Stimulated activated CD8-positive, alpha-beta memory T cell treated with anti-CD3 and anti-CD28 coated beads, Interleukin-7, amount 100 ng/mL, for 4 hours (primary cell): ENCODE measurements at places on chromosomes 6 and 20.

DNA sequence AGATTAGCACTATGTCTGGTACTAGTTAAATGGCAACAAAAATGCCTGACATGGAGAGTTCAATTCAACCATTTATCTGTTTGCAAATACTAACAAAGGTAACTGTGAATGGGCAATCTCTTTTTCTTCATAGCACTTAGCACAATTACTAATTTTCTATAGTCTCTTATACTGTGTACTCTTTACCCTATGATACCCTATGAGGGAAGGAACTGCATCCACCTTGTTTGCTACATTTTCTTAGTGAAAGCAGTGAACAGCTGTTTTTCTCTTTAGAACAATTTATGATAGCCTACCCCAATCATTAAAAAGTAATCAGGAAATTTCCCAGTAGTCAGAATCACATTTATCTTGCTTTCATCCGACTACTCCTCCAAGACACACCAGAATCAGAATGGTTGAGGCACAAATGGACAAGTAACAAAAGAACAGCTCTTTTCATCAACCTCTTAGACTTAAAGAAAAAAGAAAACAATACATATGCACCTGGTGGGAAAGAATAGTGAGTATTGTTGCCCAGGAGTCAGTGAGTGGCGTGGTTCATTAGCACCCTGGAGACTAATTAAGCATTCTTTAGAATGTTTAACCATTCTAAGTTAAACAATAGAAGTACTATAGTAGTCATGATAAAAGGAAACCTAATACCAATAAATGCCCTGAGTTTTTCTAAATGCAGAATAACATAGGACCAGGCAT is 16.7 kb downstream of the ZNF292 start:
- DNase-seq: no peak

GRCh38 chr6:41579088-41579610 is 33.0 kb downstream of the FOXP4 start:
- DNase-seq: no peak

- no peak for DNase-seq
Observed at GRCh38 chr6:6588064-6588923, at the start of gene LY86. TSS of gene LY86 (plus strand) at chr6:6588720. CDS start at chr6:6588735, 15 bp downstream.

- no peak for DNase-seq
Observed at GRCh38 chr6:72968704-72969103, 256.6 kb downstream of the KHDC1L start.

DNA sequence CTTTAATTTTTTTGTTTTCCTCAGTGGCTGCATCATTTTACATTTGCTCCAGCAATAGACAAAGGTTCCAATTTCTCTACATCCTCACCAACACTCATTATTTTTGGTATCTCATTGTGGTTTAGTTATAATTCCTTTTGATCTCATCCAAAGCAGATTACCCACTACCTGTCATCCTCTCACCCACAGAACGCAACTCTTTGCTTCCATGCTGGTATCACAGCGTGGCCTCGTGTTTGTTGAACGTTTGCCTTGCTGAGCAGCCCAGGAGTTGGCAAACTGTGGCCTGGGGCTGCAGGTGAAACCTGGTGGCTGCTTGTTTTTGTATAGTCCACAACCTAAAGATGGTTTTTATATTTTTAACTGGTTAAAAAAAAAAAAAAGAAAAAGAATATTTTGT is 181.9 kb downstream of the BCAS1 start:
- no peak for DNase-seq

DNA sequence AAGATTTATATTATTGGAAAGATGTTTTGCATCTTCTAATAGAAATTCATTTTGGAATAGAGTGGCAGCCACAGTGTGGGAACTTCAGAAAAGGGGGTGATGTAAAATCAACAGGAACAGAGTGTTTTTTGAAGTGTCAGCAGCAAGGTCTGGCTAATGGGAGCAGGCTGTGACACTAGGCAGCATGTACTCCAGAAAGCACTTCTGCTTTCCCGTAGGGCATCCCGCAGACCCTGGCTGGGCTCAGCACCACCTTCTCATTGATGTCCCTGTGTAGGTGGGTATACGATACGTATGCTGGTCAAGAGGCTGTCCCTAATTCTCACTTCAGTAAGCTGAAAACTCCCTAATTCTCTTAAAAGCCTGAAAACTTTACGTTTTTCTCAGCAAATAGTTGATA is 74.7 kb downstream of the EYA4 start:
- DNase-seq: no peak

DNA sequence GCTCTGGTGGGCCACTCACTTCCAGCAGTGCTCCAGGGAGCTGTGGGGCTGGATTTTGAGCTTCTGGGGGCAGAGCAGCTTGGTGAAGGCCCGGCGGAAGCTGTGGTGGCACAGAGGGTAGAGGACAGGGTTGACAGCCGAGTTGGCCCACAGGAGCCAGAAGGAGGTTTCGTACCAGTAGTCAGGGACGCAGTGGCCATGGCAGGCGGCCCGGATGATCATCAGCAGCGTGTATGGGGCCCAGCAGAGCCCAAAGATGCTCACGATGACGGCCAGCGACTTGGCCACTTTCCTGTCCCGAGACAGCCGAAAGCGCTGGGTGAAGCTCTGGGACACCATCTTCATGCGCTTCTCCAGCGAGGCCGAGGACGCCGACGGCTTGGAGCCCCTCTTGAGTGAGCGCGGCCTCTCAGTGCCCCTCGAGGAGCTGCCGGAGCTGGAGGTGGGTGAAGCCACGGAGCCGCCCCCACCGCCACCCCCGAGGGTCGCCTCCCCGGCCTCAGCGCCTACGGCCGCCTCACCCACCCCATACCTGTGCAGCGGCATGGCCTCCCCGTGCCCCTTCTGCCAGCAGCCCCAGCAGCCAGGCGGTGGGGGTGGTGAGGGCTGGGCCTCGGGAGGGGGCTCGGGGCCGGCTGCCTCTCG is 4.0 kb downstream of the HRH3 start:
- no peak for DNase-seq

GRCh38 chr6:122710908-122711635 is 68.4 kb upstream of the FABP7 start:
- DNase-seq: no peak

GRCh38 chr6:27814665-27815424 is 97.4 kb downstream of the OR2B2 start:
- DNase-seq: peak; percentile 70

DNA sequence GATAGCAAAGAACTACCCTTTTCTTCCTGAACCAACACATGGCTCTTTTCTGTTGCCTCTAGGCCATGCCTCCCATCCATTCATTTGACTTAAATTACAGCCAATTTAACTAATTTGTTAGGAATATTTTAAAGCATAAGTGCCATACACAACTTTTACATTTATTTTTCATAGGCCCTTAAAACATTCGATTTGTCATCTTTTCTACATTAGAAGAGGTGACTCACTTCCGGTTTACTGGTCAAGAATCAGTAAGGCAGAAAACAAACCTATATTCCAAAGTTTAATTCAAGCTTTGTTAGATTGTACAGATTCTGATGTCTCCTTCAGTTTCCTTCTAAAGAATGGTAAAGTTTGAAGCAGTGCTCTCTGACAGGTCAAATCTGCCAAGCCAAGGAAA is 344.3 kb downstream of the SAMD5 start:
- DNase-seq: no peak

DNA sequence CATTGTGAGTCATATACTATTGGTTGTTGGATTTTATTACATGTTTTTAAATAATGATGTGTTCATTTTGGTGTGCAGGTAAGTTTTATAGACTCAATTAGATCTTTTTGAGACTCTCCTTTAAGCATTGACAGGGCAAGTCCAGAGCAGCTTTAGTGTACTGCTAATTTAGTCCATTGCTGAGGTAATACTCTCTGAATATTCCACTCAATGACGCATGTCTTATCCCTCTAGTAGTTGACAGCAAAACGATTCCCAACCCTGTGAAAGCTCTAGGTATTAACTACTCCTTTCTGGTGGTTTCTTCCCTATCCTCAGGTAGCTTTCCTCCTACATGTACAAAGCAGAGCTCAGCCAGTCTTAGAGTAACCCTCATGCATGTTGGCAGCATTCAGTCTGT is 373.5 kb upstream of the MAP3K7 start:
- DNase-seq: no peak

DNA sequence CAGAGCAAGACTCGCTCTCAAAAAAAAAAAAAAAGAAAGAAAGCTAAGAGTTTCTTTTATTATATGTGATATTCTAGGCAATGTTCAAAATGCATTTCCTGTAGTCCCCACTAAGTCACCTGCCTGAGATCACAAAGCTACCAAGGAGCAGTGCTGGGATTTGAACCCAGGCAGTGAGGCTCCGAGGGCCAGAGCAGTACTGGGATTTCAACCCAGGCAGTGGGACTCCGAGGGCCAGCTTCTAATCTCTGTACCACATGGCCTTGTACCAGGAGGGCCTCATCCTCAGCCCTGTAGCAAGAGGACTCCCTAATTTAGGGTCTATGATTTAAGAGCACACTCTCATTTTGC is 39.7 kb downstream of the ZMYND8 start:
- DNase-seq: no peak

DNA sequence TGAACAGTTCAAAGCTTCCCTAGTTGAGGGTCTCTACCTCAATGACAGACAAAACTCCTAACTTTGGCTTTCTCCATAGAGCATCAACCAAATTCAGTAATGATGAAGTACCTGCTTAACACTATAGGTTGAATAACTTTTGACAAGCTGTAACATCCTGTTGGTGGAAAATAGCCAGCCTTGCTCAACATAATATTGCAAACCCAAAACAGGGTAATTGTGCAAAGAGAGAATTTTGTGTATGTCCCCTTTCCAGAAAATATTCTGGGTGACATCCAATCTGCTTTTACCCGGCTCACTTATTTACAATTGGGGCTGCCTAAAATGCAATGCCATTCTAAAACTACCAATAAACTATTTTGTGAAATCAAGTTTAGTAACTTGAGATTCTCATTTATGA is 72.8 kb downstream of the ATXN1 start:
- no peak for DNase-seq
